ENCODE measurements at places on chromosomes 1 and 21.

DNA sequence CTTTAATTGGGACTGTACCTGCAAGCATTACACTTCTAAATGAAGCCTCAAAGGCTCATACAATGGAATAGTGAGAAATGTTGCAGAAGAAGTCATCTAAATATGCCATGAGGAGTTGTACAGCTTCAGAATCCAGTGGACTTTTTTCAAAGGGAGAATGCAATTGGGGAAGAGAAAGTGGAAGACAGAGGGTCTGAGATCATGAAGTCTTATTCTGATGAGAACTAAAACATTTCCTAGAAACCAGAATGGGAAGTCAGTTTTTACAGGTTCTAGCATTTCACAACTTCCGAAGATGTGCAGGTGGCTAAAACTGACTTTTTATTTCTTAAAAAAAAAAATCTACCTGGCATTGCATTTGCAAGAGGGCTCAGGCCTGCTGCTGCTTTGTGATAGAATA lies 424.4 kb upstream of the RUNX1 start:
- no peak for DNase-seq

GRCh38 chr1:22676916-22677583 lies 24.0 kb downstream of the C1QB start:
- no peak for DNase-seq

DNA sequence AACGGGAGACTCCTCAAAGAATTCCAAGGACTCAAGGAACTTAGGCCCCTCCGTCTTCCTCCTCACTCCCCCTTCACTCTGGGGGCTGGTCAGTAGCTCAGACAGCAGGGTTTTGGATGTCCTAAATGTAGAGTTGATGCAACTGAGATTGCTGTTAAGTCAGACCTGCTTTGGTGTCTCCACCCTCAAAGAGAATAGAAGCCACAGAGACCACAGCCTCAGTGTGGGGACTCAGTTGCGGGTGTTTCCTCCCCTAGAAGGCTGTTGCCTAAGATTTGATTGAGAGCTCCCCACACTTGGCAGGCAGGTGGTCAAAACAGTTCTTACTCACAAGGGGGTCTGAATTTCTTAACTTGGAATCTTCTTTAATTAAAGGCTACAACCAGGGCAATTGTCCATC lies 7.6 kb downstream of the MAN1C1 start:
- DNase-seq: no peak

- DNase-seq: no peak
Measured at GRCh38 chr1:150963321-150964163, 11.1 kb downstream of the CERS2 start.

DNA sequence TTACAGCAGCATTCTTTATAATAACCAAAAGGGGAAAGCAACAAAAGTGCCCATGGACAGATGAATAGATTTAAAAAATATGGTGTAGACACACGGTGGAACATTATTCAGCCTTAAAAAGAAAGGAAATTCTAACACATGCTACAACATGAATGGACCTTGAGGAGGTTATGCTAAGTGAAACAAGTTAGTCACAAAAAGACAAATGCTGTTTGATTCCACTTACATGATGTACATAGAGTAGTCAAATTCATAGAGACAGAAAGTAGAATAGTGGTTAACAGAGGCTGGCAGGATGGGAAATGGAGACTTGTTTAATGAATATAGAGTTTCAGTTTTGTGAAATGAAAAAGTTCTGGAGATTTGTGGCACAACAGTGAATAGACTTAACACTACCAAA lies 151.4 kb downstream of the CYYR1 start:
- DNase-seq: no peak

DNA sequence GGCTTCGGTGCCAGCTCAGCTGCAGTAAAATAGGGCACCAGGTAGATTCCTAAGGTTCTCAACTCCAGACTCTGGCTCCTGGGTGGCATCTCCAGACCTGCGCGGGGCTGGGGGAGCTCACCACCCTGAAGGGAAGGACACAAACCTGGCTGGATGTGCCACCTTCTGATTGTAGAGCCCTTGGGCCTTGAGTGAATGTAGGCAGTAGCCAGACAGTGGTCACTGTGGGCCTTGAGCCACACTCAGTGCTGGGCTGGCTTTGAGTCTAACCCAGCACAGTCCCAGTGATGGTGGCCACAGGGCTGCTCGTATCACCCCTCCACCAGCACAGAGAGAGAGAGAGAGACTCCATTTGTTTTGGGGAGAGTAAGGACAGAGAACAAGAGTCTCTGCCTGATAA lies 38.0 kb upstream of the SH3GLB1 start:
- DNase-seq: no peak

- DNase-seq: no peak
Measured at GRCh38 chr21:23401278-23401677, 2206.0 kb downstream of the MRPL39 start.

- DNase-seq: no peak
Measured at GRCh38 chr1:208369658-208370057, 125.5 kb upstream of the PLXNA2 start.

DNA sequence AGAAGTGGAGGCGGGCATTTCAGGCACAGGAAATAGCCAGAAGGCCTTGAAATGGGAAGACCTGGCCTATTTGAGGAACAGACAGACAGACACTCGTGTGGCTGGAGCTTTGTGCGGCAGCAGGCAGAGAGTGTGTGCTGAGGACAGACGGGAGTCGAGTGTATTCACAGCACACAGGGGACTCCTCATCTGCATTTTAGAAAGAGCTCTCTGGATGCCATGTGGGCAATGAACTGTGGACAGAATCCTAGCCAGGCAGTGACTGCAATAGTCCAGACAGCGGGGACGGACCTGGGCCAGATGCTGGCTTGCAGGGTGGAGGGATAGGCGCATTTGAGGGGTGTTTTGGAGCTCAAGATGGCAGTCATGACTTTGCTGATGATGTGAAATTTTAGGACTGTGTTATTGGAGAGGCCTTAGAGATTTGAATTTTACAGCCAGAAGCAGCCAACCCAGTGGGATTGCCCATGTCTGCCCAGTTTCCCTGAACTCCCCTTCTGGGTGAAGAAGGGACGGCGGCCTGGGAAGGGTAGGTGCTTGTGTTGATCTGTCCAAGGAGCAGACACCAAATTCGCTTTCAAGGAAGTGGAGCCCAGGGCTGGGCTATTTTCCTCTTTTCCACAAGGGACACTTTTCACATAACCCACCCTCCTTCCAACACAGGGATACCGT lies 43.7 kb downstream of the CHAF1B start:
- DNase-seq: no peak

- no peak for DNase-seq
Measured at GRCh38 chr21:36747041-36747814, 48.3 kb downstream of the SIM2 start.

GRCh38 chr1:7003676-7004075 lies 218.4 kb downstream of the CAMTA1 start:
- DNase-seq: no peak

GRCh38 chr1:41950820-41951219 lies 32.1 kb upstream of the HIVEP3 start:
- DNase-seq: no peak

- DNase-seq: no peak
Measured at GRCh38 chr1:183884526-183884925, 79.6 kb downstream of the RGL1 start.

DNA sequence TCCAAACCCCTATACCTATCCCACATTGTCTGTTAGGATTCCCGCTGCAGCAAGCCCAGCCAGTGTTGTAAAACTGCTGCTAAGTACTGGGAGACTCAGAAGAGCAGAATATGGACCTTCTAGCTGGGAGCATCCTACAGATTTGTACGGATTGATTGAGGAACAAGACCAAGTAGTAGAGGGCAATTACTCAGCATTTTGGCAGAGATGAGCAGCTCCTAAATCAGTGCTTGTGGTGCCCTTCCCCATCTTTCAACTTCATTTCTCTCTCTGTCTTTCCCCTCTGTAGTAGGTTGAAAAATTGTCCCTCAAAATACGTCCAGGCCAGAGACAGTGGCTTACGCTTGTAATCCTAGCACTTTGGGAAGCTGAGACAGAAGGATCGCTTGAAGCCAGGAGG lies 37.3 kb upstream of the HTR1D start:
- DNase-seq: no peak

DNA sequence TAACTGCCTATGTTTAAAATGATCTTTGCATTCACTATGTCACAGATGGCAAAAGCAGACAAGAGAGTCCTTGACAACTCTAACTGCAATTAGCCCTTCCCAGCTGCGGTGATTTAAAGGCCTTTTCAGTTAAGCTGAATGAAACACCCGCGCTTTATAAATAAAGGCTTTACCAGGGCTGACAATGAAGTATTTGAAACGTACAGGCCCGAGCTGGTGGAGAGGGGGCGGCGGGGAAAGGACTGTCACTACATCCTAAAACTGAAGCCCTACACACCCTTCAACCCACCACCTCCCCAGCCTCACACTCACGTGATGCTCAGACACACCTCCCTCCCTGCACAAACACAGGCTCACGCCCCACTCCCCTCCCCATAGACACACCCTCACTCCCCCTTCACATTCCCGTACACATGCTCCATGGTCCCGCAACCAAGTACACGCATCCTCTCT lies 45.5 kb downstream of the GRIK3 start:
- no peak for DNase-seq

DNA sequence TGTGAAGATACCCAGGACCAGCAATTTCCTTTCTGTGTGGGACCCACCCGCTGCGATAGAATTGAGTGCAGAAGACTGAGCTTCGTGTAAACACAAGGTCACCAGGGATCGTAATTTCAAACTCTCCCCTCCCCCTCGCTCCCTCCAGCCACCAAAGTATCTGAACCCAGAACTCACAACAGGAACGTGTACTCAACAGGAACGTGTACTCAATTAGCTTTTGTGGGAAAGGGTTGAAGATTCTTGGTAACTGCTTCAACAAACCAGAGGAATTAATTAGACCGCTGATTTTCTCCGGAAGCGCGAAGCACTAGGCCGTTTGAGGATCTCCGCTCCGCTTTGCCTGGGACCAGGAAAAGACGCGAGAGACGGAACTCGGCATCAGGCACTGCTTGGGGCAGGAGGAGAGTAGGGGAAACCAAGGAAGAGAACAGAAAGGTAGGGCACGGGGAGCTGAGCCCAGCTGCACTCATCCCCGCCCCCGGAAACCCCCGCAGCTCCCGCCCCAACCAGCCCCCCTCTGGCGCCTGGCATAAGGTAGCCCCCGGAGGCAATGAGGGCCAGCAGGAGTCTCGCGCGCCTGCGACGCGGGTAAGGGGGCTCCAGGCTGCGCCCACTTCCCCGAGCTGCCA lies 453 bp downstream of the DRAM2 start:
- DNase-seq: no peak

- no peak for DNase-seq
Measured at GRCh38 chr1:187920976-187921375, 1092.2 kb downstream of the PLA2G4A start.

DNA sequence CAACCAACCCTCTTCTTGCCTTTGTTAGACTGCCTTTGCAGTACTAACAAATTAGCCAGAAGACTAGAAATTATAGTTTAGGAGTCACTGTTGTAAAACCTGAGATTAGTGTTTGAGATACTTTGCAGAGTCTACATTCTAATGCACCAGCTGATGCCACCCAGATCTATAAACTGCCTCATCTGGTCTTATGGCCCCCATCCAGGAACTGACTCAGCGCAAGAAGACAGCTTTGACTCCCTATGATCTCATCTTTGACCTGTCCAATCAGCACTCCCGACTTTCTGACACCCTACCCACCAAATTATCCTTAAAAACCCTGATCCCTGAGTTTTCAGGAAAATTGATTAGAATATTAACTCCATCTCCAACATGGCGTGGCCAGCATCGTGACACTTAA lies 334.6 kb downstream of the RGS7 start:
- no peak for DNase-seq

GRCh38 chr1:83787246-83787998 lies 211.5 kb downstream of the TTLL7 start:
- DNase-seq: no peak

DNA sequence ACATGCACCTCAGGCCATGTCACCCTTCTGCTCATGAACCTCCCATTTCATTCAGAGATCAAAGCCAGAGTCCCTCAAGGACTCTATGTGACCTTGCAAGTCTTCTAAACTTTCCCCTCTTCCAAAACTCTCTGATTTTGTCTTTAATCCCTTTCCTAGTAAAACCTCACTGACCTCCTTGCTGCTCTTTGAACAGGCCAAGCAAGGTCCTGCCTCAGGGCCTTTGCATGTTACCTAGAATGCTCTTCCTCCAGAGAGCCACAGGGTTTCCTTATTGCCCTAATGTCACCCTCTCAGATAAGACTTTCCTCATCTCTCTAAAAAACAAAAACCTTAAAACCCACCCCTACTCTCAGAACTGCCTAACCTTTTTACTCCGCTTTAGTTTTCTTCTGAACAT lies 26.6 kb downstream of the IL23R start:
- DNase-seq: no peak

DNA sequence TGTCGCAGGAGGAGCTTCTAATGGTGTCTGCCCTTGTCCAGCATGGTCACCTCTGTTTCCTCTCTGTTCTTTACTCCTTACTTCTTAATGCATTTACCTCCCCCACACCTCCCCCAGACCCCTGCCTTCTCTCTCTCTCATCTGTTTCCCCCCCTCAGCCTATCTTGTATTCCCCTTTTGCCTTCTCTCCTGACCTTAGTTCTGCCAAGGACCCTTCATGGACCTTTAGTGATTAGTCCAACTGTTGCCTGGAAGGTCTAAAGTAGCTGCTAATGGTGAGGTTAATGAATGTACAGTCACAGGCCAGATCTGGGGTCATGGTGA lies 42.3 kb upstream of the PPP2R5A start:
- no peak for DNase-seq

GRCh38 chr1:27047914-27048313 lies 35.3 kb upstream of the TENT5B start:
- DNase-seq: no peak

- no peak for DNase-seq
Measured at GRCh38 chr21:43824333-43825241, 35.2 kb downstream of the RRP1 start.

All from stimulated activated CD8-positive, alpha-beta memory T cell treated with anti-CD3 and anti-CD28 coated beads, Interleukin-12 subunit alpha, Interleukin-12 subunit beta, amount 100 ng/mL, for 1 hour (primary cell).